ENCODE measurements at places on chromosomes 5 and 9.

DNA sequence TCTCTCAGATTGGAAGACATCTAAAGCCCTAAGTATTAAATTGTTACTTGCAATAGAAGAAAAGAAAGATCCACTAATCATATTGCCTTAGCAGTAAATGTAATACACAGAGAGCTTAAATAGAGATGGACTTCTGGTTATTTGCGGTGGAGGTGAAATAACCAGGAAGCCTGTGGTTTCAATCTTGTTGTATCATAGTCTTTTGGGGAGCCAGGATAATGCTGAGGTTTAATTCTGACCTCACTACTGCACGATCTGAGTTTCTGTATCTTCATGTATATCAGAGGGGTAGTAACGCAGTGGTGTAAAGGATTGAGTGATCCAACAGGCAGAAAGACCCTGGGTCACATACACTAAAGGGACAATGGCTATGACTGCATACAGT lies 71.7 kb downstream of the ANKRD55 start:
- no peak for DNase-seq

DNA sequence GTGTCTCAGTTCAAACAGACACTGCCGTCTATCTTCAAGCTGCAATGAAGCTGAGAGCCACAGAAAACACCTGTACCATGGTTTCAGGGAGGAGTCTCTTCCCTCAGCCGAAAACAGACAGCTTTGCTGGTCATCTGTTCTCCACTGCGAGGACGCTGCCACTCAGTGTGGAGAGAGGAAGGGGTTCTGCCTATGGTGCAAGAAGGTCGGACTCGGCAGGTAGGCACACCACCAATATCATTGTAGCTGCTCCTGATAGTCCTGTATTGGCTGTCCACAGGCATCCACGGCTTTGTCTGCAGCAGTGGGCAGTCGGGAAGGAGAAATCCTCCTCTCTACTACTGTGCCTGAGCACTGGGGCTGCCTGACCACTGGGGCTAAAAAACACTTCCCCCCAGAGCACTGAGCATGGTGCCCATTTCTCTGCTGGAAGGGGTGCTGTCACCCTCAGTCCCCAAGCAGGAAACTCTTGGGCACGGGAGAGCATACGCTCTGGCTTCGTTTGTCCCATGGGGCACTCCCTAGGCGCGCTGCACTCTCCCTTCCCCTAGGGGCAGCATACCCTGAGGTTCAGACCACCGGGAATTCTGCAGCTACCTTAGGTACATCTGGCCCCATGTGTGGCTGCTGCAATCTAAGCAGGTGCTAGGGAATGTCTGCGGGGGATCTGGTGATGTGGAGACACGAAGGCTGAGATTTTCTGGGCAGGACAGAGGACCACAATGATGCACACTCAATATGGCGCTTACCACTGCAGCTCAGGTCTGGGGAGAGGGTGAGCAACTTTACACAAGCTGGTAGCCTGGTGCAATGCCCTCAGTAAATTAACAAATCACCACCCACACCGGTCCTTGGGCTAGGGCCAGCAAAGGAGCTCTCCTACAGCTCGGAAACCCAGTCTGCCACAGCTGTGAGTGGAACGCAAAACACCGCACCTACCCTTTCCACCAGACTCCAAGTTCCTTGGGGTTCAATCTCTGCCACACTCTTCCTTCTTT lies 880.9 kb upstream of the SEMA6A start:
- DNase-seq: no peak

DNA sequence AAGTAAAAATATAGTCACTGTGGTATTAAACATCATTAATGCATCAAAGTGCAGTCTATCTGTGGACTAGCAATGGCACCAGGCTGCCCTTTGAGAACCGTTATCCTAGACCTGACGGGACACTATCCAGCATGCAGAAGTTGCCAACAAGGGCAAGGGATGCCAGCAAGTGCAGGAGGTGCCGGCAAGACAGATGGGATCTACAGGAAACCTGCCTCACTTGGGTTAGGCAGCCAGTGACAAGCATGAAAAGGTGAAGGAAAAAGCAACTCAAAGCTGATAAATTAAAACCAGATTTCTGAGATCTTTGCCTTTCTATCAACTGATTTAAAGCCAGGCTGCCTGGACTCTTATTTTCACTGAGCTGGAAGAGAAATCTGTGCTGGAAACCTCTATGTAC lies 315.2 kb upstream of the PDE4D start:
- DNase-seq: no peak

DNA sequence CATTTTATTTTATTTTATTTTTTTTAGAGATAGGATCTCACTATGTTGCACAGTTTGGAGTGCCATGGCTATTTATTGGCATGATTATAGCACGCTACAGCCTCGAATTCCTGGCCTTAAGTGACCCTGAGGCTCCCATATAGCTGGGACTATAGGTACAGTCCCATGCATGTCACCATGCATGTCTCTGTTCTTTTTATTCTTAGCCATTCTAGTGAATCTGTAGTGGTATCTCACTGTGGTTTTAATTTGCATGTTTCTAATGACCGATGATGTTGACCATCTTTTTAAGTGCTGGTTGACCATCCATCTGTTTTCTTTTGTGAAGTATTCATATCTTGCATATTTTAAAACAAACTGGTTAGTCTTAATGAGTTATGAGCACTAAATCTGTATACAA lies 76.1 kb downstream of the SLC44A1 start:
- no peak for DNase-seq

- peak; percentile 68 for DNase-seq
Measured at GRCh38 chr5:72597456-72597948, 90.3 kb upstream of the ZNF366 start.

- DNase-seq: no peak
Measured at GRCh38 chr9:74821636-74822035, 66.1 kb downstream of the TRPM6 start.

GRCh38 chr9:79185866-79186265 lies 385.9 kb upstream of the TLE4 start:
- DNase-seq: peak; percentile 28

GRCh38 chr9:90189306-90189705 lies 453.3 kb downstream of the DIRAS2 start:
- no peak for DNase-seq

DNA sequence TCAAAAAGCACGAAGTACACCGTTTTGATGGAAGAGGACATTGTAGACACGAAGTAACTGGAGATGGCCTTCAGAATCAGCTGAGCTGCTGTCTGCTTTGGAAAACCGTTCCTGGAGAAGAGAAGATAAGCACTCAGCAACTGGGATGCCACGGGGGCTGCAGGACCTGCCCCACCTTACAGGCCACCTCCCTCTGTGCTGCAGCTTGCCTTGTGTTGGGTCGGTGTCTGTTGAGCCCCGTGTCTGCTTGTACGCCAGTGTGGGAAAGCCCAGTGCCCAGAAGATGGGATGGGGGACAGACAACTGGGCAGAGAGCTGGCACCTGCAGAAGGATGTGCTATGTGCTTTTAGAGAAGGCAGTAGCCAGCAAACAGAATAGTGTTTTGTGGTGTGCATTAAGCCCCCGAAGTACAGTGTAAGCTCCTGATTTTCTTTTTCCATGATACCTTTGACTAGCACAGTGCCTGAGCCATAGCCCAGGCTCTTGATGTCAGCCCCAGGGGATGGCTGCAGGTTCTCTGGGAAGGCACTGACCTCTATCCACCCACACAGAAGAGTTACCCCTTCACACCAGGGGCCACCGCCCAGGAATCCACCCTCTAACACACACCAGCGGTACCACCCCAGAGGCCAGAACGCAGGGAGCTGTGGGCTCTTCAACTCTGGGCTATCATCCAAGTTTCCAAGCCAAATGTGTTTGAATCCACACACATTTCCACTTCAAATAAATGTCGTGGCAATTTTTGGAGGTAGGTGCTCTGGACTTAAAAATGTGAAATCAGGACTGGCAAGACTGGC lies 63.8 kb downstream of the MACROH2A1 start:
- DNase-seq: no peak

- no peak for DNase-seq
Measured at GRCh38 chr9:10062629-10063395, 550.0 kb downstream of the PTPRD start.

DNA sequence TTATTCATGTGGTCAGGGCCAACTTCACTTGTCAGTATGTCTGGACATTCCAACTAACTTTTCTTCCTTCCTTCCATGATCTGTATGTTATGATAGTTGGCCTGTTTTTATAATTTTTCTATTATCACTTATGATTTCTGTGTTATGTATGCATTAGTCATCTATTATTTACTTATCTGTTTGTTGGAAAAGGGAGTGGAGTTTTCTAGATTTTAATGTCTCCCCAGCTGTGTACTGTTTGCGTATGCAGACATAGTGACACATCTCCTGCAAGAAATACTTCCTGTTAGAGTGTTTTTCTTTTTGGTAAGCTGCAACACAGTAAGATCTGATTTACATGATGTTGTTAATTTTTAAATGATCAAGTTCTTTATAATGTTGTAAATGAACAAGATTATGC lies 8.7 kb upstream of the INSYN2B start:
- no peak for DNase-seq

DNA sequence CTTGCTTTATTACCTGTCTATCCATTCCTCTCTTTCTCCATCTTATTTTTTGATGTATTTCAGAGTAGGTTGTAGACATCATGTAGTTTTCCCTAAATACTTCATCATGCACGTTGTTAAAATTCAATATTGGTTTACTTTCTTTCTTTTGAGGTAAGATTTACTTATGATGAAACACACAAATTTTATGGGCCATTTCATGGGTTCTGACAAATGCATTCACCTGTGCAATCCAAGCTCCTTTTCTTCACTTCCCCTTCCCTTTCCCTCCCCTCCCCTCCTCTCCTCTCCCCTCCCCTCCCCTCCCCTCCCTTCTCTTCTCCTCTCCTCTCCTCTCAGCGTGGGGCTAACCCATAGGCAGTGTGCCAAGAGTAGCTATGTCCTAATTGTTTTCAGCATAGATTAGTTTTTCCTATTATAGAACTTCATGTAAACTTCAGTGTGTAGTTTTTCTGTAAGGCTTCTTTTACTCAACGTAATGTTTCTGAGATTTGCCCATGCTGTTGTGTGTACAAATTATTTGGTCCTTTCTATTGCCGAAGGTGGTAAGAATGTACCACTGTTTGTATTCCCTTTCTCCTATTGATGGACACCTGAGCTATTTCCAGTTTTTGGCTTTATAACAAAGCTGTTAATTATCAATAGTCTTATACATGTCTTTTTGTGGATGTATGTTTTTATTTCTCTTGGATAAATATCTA lies 92.9 kb upstream of the CLINT1 start:
- DNase-seq: no peak

- DNase-seq: no peak
Measured at GRCh38 chr5:166433679-166434078, 1857.8 kb upstream of the WWC1 start.

- no peak for DNase-seq
Measured at GRCh38 chr5:75457691-75458090, 53.7 kb downstream of the CERT1 start.

DNA sequence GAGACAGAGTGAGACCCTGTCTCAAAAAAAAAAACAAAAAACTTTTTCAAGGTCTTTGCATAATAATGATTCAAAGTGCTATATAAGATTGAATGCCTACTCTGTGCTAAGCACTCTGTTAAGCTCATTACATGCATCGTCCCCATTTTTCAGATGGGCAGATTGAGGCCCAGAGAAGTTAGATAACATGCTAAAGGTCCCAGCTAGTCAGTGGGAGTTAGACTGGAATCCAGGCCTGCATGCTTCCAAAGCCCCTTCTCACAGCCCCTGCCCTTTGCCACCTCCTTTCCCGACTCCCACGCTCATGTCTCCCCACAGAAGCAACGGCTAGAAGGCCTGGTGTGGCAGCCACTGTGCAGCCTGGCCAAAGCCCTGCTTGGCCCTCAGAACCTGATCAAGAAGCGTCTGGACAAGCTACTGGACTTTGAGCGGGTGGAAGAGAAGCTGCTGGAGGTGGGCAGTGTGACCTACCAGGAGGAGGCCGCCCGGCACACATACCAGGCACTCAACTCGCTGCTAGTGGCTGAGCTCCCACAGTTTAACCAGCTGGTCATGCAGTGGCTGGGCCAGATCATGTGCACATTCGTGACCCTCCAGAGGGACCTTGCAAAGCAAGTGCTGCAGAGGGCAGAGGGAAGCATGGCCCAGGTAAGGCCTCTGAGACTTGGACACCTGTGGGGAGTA lies 40.3 kb downstream of the ARHGEF37 start:
- no peak for DNase-seq

DNA sequence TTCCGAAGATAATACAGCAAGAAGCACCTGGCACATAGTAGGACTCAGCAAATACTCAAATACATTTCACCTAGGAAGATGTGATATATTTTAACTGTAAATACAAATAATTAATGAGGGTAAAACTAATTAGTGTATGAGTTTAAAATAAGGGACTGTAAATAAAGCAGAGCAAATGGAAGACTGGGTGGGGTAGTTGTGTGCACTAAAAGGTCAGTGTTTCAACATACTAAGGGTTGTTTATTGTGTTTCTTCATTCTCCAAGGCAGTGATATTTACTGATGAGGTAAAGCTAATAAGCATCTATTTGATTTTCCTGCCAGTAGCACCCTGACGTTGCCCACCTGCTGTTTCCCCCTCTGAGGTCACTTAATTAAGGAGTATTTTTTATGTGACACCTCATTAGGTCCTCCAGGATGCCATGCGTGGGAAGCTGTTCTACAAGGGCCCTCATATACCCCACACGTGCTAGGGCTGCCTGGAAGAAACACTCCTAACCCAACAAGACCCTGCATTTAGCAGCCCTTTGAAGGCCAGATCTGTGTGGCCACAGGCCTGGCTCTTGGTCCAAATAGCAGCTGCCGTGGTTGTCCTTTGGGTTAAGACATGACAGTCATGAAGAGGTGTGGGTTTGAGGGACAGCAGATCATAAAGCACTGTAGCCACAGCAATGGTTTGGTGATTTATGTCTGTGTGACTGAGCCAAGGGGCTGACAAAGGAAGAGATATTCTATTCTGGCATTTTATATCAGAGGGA lies 97.5 kb upstream of the RPS23 start:
- no peak for DNase-seq

- DNase-seq: no peak
Measured at GRCh38 chr5:137627706-137628105, 108.2 kb downstream of the KLHL3 start.

Data from fibroblast of the conjunctiva (primary cell).